ENCODE measurements at places on chromosomes 1 and 21.
A peak's percentile ranks its signal among the peaks of the same experiment; 100 is the strongest.

- DNase-seq, result no peak
Observed at GRCh38 chr1:63486629-63487028, 36.4 kb downstream of the ITGB3BP start.

DNA sequence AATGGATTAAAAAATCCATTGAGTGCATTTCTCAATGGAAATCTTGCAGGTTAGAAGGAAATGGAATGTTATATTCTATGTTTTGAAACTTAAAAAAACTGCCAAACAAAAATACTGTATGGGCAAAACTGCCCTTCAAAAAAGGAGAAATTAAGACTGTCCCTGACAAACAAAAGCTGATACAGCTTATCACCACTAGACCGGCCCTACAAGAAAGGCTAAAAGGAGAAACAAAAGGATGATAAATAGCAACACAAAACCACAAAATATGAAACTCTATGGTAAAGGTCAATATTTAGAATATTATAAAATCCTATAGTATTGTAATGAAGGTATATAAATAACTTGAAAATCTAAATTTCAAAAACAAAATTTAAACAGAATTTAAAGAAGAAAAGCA, 60.0 kb downstream of the SLC25A24 start:
- DNase-seq, result no peak

DNA sequence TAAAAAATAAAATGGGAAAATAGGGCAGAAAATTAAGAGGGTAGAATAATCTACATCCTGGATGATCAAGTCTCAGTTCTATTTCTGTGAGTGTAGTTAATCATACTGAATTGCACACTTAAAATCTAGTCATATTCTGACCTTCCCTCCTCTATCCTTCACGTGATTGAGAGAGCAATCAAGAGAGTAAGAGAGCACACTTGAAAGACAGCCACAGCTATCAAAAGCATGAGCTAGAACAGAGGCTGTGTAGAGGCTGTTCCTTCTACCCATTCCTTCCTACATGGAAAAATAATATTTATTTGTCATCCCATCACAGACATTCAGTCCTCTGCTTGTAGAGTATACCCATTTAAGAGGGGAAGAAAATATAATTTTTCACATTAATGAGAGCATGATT, 52.4 kb downstream of the PHC2 start:
- DNase-seq, result no peak

GRCh38 chr1:29811247-29811646, 574.9 kb downstream of the PTPRU start:
- no peak for DNase-seq

- no peak for DNase-seq
Observed at GRCh38 chr1:229567109-229567868, 8.8 kb upstream of the ABCB10 start.

DNA sequence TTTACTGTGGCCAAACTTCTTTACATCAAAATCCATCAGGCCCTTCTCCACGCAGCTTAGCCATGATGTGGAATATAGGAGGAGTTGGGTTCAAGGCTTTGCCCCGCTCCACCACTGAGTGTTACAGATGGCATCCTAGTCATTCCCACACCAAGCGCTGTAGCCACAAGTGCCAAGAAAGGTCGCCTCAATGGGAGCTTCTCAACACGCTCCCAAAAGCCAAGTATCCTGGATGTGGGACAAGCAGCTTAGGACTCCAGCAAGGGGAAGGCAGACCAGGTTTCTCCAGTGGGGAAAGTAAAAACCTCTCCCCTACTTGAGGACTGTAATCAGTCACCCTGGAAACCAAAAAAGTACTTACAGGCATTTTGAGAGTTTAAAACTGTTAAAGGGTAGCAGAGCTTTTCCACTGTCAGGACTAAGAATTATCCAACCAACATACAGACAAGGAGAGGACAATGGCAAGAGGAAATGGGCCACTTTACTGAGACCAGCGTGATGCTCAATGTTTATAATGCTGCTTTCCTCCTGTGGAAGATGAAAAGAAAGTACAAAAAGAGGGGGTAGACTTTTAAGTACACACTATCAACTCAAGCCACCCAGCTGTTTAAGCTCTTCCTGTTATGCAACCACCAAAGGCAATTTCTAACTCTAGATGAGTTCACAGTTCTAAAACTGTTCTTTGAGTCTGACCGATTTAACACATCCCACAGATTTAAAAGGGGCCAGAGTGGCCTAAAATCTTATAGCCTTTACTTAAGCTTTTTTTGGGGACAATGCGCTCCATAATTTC, 120.7 kb upstream of the KRTAP19-8 start:
- DNase-seq, result no peak

- DNase-seq, result no peak
Observed at GRCh38 chr1:248165186-248165585, 9.4 kb upstream of the OR2M2 start.

DNA sequence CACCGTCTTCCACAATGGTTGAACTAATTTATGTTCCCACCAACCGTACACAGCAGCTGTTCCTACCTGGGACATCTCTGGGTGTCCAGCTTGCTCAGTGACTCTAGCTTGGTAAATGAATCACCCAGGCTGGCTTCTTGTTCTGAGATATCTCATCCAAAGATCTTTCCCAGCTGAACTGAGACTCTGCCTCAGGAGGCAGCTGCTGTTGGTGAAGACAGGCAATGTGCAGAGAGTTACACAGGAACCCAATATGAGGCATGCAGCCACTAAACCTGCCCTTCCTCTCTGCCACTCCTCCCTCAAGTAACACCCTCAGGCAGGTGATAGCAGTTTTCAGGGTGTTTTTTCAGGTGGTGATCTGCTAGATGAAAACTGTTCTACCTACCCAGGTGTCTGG, 14.0 kb upstream of the FOXO6 start:
- no peak for DNase-seq

- no peak for DNase-seq
Observed at GRCh38 chr1:41813755-41814745, 104.7 kb downstream of the HIVEP3 start.

GRCh38 chr1:32892368-32893197, 6.3 kb downstream of the HPCA start:
- DNase-seq, result peak; percentile 81

DNA sequence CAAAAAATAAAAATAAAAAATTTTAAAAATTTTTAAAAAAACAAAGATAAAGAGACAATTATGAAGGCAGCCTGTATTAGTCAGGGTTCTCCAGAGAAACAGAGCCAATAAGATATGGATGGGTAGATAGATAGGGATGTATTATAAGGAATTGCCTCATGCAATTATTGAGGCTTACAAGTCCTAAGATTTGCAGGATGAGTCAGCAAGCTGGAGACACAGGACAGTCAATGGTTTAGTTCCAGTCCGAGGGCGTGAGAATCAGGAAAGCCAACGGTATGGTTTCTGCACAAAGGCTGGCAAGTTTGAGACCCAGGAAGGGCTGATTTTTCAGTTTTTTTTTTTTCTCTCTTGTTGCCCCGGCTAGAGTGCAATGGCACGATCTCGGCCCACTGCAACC, 24.1 kb upstream of the EIF4G3 start:
- DNase-seq, result no peak

DNA sequence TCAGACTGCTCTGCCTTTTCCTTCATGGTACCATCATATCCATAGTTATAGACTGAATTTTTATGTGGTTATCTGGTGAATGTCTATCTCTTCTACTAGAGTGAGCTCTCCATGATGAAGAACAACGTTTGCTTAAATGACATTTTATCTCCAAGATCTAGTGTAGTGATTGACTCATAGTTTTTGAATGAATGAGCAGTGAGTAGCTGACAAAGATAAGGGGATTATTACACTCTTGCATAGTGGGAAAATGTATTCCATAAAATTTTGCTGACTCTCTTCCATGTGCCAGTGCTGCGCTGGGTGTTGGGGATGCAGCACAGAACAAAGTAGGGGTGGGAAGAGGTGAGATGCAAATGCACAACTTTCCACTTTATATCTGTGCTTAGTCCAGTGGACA, 147.7 kb downstream of the TGFB2 start:
- no peak for DNase-seq

DNA sequence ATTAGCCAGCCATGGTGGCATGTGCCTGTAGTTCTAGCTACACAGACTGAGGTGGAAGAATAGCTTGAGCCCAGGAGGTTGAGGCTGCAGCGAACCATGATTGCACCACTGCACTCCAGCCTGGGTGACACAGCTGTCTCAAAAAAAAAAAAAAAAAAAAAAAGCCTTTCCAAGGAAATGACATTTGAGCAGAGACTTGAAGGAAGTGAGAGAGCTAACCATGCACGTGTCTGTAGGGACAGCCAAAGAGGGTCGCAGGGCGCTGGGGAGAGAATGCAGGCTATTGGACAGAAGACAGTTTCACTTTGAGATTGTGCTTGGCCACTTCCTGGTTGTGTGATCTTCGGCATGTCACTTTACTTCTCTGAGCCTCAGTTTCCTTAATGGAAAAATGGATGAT, 6.8 kb downstream of the HCRTR1 start:
- no peak for DNase-seq

- DNase-seq, result no peak
Observed at GRCh38 chr1:60037669-60038068, 35.9 kb downstream of the C1orf87 start.

GRCh38 chr1:109167001-109167506, 46.7 kb upstream of the SARS1 start:
- DNase-seq, result no peak

- peak; percentile 50 for DNase-seq
Observed at GRCh38 chr1:218383051-218383450, 37.9 kb downstream of the TGFB2 start.

DNA sequence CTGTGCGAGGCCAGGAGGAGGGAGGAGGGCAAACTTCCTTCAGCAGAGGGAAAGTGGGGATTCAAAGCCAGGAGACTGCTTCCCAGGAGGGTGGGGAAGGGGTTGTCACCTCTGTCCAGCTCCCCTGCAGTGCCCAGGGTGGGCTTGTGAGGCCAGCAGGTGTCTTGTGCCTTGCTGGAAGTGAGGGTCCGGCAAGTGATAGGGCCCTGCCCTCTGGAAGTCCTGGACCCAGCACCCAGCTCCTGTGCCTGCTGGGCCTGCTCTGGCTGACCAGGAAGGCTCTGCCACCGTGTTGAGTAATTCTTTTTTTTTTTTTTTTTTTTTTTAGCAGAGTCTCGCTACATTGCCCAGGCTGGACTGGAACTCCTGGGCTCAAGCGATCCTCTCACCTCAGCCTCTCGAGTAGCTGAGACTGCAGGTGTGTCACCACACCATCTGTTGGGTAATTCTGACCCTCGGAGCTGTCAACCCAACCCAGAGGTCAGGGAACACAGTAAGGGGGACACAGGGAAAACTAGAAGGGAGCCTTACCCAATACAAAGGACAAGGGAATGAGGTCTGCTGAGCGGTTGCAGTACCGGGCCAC, 1.0 kb downstream of the BEST4 start:
- DNase-seq, result no peak

- DNase-seq, result no peak
Observed at GRCh38 chr1:90505806-90506205, 211.3 kb downstream of the BARHL2 start.

DNA sequence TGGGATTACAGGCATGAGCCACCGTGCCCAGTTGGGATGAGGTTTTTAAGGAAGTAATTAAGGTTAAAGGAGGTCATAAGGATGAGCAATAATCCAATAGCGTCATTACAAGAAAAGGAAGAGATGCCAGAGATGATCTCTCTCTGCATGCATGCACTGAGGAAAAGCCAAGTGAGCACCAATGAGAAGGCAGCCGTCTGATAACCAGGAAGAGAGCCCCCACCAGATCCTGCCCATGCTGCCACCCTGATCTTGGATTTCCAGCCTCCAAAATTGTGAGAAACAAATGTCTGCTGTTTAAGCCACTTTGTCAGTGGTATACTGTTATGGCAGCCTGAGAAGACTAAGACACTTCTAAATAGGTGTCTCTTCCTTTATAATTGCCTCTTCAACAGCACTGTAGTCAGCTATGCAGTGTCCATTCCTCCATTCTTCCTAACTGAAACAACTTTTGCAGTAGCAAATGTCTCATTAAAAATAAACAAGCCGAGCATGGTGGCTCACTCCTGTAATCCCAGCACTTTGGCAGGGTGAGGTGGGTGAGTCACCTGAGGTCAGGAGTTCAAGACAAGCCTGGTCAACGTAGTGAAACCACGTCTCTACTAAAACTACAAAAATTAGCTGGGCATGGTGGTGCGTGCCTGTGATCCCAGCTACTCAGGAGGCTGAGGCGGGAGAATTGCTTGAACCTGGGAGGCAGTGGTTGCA, 216.2 kb upstream of the RUNX1 start:
- no peak for DNase-seq

GRCh38 chr1:224497714-224498573, 63.3 kb upstream of the WDR26 start:
- DNase-seq, result no peak

DNA sequence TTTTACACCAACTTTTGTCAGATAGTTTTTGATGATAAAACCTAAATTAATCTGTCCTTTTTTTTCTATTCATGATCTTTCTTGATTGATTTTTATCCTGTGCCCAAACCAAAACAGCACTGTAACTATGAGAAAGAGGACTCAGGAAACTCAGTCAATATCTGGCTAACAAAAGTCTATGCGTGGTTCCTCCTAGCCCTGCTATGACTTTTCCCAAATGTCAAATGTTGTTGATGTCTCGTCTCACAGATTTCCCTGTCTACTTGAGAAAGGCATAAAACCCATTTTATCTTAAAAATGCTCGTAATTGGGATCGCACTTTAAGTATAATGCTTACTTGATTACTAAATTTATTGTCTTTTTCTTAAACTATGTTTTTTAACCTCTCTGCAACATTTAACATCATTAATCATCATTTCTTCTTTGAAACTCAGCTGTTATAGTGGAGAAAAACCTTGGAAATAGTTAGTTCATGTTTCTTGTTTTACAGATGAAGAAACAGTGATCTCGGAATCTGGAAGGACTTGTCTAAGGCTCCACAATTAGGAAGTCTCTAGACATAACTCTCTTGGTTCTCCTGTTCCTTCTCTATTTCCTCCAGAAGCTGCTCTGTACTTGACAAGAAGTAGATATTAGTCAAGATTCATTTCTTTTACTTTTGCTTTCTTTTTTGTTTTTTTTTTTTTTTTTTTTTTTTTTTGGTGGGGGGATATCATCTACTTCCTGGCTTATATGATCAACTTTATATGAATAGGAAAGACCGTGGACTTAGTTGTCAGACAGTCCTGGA, 26.2 kb upstream of the PTPRC start:
- DNase-seq, result no peak

DNA sequence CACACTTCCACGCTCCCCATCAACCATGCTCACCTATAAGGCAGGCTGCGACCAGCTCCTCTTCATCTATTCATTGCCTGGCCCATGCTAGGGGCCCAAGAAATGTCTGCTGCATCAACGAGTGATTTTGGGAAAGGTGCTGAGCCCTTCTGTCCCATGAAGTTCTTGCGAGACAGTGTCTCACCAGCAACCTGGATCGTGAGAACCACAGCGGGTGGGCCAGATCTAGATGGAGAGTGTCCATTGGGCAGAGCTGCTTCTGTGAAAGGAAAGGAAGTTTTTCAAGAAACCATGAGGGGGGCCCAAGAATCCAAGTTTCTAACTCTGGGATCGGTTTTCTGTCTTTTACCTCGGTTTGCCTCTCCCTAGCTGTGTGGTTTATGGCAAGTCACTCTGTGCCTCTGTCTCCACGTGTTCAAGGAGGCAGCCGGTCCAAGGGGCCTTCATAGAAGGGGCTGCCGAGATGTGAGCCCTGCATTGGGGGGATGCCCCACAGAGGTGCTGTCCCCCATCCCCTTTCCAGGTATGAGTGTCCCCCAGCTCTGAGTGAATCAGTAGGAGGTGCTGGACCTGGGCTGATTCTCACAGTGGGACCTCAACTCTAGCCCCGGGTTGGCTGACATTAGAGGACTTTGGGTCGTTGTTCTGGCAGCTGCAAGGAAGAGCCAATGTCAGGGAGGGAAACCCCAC, 8.3 kb upstream of the PADI1 start:
- no peak for DNase-seq
